ENCODE measurements at places on chromosomes 7 and 10. TPM values are rescaled to one million over a fixed set of nuclear protein-coding genes. Genes with fewer than 3 reads are reported as not detected.

GPR158 gene
- 0.52 TPM for total RNA-seq

NOBOX gene
- total RNA-seq = not detected

ARL4A gene
- 35.5 TPM for total RNA-seq

AQP1 gene
- 67.8 TPM for total RNA-seq

HMX2 gene
- total RNA-seq = not detected

FFAR4 gene
- 0.52 TPM for total RNA-seq

PDGFA gene
- total RNA-seq = 44.4 TPM

VIPR2 gene
- total RNA-seq = 6.3 TPM

STAG3 gene
- 0.52 TPM for total RNA-seq

PDK4 gene
- total RNA-seq = 13.0 TPM

ZNF727 gene
- total RNA-seq = under 0.01 TPM
